ENCODE measurements at places on chromosomes 1 and 21. TPM values are rescaled to one million over a fixed set of nuclear protein-coding genes. Genes with fewer than 3 reads are reported as not detected.

BSND gene
- total RNA-seq = not detected

DNA sequence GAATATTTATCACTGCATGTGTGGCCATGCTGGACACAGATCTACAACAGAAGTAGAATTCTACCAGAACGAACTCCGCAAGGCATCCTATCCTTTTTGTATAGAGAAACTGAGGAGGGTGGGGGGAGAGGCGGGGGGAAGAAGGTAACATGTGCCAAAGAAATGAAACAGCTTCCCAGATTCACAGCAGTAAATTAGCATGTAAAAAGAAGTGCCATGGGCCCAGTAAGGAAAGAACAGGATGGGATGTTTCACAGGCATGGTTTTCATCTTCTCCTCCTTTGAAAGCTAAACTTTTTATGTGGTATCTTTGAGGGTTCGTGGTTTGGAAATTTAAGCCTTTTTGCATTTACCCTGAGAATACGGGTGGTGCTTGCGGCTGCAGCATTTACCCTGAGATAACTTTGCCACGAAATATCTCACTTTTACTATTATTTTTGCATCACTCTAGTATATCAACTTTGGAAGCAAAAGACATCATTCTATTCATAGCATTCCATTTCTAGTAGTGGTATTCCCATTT lies 168.9 kb downstream of the TPR start:
- no peak for DNase-seq

- DNase-seq = no peak
Observed at GRCh38 chr1:199780948-199781670, 246.4 kb upstream of the NR5A2 start.

KRTAP19-3 gene
- not detected for total RNA-seq

FAM229A gene
- 13.4 TPM for total RNA-seq

DNA sequence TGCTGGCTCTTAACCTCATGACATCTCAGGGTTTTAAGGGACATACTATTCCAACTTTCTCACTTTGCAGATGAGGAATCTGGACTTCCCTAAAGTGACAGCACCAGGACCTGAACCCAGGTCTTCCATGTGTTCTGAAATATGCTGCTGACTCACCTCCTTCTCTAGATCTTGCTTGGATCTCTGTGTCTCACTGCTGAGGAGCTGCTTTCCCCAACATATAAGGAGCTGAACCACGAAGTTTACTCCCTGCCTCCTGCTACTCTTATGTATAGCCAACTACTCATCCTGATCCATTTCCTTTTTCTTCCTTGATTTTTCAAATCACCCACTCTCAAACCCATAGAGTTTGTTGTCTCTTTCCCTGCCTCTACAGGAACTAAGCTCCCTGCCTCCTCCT lies 38.2 kb downstream of the ALG14 start:
- no peak for DNase-seq

ZBTB8A gene
- total RNA-seq = 5.4 TPM

- DNase-seq = no peak
Observed at GRCh38 chr1:64981601-64982533, 15.5 kb upstream of the JAK1 start.

- DNase-seq = no peak
Observed at GRCh38 chr1:115323366-115324004, 14.6 kb downstream of the NGF start.

DNA sequence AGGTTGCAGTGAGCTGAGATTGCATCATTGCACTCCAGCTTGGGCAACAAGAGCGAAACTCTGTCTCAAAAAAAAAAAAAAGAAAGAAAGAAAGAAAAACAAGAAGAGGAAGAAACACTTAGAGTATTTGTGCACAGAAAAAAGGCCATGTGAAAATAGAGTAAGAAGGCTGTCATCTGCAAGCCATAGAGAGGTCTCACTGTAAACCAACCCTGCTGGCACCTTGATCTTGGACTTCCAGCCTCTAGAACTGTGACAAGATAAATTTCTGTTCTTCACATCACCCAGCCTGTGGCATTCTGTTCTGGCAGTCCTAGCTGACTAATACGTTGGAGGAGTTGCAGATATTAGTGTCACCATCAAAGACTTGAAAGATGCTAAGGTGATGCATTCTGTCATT lies 12.1 kb upstream of the ZDHHC18 start:
- no peak for DNase-seq

- no peak for DNase-seq
Observed at GRCh38 chr1:194293851-194294405, 1107.5 kb upstream of the B3GALT2 start.

- no peak for DNase-seq
Observed at GRCh38 chr1:42379794-42380585, 602 bp upstream of the RIMKLA start.

GRCh38 chr1:147052143-147052542 lies 114.0 kb downstream of the NBPF12 start:
- no peak for DNase-seq

DNA sequence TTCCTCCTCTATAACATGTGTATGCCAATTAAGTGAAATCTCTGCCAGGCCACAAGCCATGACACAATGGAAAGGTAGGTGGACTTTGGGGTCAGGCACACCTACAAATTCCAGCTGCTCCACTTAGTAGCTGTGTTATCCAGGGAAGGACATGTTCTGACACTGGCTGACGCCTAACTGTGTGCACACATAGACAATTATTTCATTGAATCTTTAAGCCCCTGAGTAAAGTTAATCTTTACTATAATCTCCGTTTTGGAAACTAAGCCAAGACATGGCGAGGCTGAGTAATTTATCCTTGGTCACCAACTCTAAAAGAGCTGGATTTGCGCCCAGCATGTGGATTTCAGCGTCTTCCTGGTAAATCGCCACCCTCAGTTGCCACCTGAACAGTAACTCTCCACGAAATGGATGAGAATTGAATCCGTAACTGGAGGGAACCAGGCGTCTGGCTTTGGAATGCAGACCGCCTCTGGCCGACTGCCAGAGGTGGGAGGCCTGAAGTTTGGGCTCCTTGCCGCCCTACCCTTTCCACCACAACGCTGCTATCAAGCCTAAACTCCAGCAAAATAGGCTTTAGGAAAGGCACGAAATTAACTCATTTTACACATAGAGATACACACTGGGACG lies 888 bp upstream of the SNRPE start:
- DNase-seq = no peak

DNA sequence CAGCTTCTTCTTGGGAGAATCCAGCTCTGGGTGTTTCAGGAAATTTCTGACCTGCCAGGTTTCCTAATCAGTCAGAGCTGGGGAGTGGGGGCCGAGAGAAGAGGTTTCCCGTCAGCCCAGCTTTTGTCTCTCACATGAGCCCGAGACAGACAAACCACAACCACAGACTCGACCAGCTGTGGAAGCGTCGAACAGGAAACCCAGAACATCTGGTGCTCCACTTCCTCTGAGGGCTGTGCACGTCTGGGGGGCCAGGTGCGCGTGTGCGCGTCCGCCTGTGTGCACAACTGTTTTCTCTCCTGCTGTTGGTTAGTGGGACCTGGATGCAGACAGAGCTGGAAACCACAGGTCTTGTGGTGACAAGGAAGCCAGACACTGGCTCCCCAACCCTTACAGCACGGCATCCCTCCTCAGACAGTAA lies 113.0 kb upstream of the SLC25A33 start:
- no peak for DNase-seq

GRCh38 chr1:160168609-160169369 lies 17.4 kb downstream of the ATP1A4 start:
- DNase-seq = no peak

GRCh38 chr1:87393445-87394085 lies 64.9 kb downstream of the LMO4 start:
- DNase-seq = no peak

- no peak for DNase-seq
Observed at GRCh38 chr21:46554431-46555224, 50.3 kb downstream of the S100B start.

GRCh38 chr1:153371231-153371630 lies 4.2 kb downstream of the S100A12 start:
- DNase-seq = no peak

GRCh38 chr1:171814692-171815091 lies 26.6 kb upstream of the DNM3 start:
- no peak for DNase-seq

FCAMR gene
- not detected for total RNA-seq

GRCh38 chr1:44681905-44682882 lies 7.7 kb downstream of the ARMH1 start:
- no peak for DNase-seq

DNA sequence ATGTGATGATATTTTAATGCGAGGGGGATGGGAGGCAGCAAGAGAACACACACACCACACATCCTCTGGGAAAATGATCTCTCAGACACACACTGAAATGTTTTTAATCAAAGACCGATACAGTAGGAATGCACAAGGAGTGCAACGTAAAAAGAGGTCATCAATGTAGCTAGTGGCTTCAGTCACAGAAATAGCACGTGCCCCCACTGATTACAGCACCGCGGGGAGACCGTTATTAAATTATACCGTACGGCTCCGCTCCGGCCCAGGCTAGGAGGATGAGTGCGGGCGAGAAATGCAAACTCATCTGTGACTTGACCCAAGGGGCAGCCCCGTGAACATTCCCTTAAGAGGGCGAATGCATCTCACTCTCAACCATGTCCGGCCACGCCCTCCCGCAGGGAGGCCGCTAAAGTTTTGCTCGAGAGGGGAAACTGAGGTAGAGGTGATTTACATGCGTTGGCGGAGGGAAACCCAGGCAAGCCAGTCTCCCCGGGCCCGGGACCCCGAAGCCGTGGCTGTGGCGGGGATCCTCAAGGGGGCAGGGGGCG lies 552 bp downstream of the UBR4 start:
- no peak for DNase-seq

DNA sequence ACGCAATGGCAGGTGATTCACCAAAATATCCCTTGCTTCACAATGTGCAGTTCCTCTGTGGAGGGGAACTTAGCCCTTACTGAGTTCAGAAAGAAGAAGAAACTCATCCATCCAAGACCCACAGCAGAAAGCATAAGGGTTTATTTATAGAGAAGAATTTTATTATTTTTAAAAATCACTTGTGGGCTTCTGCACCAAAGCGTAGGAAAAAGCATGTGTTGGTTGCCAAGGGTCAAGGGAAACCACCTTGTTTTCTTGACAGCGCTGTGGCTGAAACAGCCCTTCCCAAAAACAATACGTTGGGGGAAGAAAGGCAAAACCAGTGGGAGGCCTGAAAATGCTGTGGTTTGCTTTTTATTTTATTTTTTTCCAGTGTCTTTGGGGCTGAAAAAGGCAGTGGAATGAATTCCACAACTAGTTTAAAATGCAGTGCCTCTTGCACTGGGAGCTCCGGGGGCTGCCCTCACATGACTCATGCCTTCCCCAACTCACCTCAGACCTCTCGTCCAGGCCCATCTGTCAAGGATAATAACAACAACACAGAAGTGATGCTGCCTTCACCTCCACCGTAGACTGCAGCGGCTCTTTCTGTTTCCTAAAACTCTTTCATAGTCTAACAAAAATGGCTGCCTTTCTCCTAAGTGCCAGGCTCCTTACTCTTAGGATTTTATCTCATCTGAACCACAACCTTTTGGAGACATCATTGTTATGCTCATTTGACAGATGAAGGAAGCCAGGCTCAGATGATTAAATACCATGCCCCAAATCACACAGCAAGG lies 224.2 kb upstream of the JUN start:
- DNase-seq = no peak

OLFML3 gene
- total RNA-seq = 173 TPM

- DNase-seq = no peak
Observed at GRCh38 chr1:38005195-38006007, at the start of gene FHL3. Gene FHL3 (minus strand): TSS chr1:38005514. CDS start chr1:37999412, 6,102 bp downstream.

CLDN19 gene
- total RNA-seq = not detected

PODN gene
- total RNA-seq = 141 TPM

SLAMF1 gene
- 1.5 TPM for total RNA-seq

DNA sequence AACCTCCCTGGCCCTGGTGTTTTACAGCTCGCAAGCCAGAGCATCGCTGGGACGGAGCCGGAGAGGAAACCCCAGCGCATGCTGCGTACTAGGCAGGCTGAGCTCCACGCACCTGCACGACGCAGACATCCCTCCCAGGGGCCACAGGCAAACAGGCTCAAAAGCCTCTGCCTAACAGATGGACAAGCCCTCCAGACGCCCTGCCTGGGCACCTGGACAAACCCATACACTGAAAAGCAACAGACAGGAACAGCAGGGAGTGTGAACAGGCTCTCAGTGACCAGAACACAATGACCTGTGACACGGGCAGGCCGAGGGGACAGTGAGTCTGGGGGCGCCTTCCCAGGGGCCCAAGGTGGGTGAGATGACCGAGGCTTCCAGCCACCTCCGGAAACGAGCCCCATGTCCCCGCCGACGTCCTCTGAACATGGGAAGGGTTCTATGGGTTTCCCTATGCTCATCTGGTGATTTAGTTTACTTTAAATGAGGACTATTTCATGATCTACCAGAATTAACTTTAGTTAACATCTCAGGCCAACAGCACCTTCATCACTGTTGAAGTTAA lies 40.3 kb downstream of the NPHP4 start:
- DNase-seq = no peak

DNA sequence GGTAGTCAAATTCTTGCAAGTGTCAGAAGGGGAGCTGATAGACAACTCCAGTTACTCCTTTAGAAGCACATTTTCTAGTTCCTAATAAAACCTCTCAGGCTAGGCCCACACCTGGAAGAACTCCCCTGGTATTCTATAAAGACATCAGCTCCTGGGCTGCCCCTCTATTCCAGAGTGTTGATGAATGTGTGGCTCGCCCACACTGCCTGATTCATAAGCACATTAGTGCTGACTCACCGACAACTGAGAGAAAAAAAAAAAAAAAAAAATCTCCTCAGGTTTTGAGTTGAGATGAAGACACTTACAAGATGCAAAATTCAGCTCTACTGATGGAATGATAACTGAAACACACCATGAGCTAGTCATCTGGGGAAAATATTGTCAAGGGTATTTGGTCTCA lies 188.1 kb downstream of the TNR start:
- DNase-seq = no peak

DNA sequence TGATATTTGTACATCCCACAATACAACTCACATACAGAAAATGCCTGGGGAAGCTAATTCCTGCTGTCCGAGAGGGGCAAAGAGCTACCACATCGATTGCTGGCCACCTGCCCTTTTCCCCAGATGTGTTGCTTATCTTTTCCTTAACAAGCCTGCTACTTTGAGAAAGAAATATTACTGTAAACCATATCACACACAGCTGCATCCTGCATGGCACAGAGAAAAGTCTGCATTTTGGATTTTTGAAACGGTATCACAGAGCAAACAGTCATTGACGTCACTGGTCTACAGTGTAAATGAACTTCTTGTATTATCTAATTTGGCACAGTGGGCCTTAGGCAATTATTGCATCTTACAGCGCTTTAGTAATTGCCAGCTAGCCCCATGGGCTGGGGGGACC lies 164.7 kb downstream of the CLIC6 start:
- DNase-seq = no peak

GRCh38 chr1:201655243-201655642 lies 116.3 kb downstream of the NAV1 start:
- no peak for DNase-seq

- no peak for DNase-seq
Observed at GRCh38 chr1:212457740-212458338, 25.1 kb downstream of the NENF start.

TINAGL1 gene
- total RNA-seq = 187 TPM

All from omental fat pad (tissue), 4 donors.